WTC11 (cell line): ENCODE measurements at places on chromosomes 7 and 10.

- DNase-seq = no peak
These were observed 30.6 kb upstream of the GALNTL5 start for GRCh38 chr7:151925446-151926335.

GRCh38 chr7:150447966-150448788 is 2.3 kb upstream of the GIMAP8 start:
- peak; percentile 26 for DNase-seq

DNA sequence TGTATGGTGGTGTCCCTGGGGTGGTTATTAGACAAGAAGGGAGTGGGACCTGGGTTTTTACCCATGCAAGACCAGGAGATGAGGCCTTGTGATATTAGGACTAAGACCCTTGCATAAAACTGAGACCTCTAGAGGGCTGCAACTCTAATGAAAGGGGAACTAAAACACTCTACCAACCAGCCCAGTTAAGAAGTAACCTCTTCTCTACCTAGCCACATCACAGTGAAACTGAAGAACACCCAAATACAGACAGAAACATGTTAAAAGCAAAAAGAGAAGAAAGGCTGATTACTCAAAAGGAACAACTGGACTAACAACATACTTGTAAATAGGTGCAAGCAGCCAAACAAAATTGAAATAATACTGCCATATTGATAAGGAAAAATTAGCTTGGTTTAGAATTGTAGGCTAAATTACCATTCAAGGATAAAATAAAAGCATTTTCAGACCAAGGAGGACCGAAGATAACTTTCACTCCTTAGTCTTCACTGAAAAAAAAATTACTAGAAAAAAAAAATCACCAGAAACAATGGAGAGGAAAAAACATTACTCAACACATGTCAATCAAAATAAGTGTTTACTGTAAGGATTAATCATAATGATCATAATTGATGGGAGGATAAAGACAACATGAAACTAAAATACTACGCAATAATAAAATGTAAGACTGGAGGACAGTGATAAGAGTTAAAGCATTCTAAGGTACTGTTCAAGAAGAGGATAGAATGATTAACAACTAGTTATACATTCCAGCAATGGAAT is 27.6 kb downstream of the ERLIN1 start:
- DNase-seq = no peak

- DNase-seq = no peak
These were observed 217.8 kb upstream of the SEMA3A start for GRCh38 chr7:84412161-84412969.

GRCh38 chr7:75879771-75880184 is 944 bp downstream of the RHBDD2 start:
- no peak for DNase-seq
